ENCODE measurements at places on chromosomes 1 and 21.

- no peak for DNase-seq
These were observed 421.2 kb upstream of the ZRANB2 start for GRCh38 chr1:71502006-71502405.

GRCh38 chr1:151134396-151134795 lies 12.0 kb downstream of the SEMA6C start:
- no peak for DNase-seq

GRCh38 chr21:27505516-27505915 lies 538.6 kb upstream of the ADAMTS5 start:
- no peak for DNase-seq

GRCh38 chr1:152141971-152142584 lies 16.9 kb downstream of the RPTN start:
- DNase-seq, result no peak
